C1 segment of cervical spinal cord (tissue), 14 donors: ENCODE measurements at places on chromosomes 12 and 14.

- DNase-seq: no peak
These were observed 788 bp downstream of the ENO2 start for GRCh38 chr12:6914947-6915788.

GRCh38 chr12:104263026-104263425 lies 40.5 kb upstream of the EID3 start:
- DNase-seq: no peak

GRCh38 chr12:41188058-41188840 lies at the start of gene PDZRN4:
PDZRN4 (plus strand) TSS chr12:41188320.
- no peak for DNase-seq

DNA sequence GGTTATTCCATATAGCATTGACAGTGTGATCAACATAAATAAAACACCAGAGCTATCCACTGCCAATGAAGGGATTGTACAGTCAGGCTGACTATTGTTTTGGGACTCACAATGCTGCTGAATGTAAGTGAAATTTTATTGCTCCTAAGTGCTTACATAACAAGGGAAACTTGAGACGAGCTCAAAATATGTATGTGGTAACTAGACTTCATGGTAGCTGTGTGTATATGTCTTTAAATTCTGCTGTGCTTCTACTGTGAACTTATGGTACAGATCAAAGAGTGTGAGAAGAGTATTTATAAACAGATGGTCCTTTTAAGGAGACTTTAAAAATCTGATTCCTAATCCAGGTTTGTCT lies 6.9 kb downstream of the FLRT2 start:
- no peak for DNase-seq

- no peak for DNase-seq
These were observed 6.2 kb upstream of the DIO3 start for GRCh38 chr14:101554991-101555668.

DNA sequence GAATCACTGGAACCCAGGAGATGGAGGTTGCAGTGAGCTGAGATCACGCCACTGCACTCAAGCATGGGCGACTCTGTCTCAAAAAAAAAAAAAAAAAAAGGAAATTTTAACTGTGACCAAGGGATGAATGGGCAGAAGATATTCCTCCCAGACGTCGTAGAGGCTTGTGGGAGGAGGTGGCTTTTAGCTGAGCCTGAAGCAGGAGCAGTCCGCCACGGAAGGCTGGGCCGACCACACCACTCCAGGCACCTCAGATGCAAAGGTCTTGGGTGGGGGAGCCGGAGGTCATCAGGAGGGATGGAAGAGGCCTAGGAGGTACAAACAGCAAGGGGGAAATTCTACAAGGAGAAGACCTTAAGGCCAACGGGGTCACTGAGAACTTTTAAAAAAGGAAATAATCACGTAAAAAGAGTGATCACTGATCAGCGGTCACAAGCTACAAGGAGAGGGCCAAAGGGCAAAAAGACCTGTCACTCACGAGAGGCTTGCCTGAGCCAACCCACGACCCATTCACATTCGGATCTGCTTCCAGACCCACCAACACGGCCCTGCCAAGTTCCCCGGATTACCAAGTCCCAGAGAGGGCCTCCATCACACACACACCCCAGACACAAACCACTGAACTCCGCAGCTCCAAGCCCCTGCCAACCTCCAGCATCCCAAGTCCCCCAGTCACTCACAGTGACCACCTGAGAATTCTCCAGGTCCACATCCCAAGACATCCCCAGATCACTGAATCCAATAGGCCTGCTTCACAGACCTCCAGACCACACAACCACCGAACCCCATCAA lies 3.5 kb downstream of the ZNF605 start:
- no peak for DNase-seq

DNA sequence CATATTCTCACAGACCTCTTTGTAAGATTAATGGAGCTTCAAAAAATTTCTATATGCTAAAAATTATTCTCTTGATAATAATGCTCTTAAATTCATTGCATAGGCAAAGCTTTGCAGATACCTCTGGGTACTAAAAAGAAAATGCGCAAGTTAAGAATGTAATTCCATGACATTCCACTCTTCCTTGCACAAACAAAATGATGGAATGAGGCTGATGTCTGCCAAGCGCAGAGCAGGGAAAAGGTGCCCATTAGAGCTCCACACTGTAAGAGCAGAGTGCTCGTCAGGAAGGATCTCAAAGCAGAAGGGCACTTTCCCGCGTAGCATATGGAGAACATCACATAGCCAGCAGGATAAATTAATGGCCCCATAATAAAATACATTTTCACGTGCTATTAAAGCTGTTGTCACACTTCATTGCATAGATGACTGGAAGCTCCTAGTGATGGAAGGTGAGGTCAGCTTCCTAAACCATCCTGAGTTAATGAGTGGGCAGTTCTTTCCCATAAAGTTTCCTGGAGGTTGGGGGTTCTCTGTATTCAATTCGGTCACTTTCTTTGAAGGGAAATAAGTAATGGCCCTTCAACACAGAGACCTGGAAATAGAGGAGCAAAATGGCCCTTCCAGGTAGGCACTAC lies 1058.9 kb downstream of the GALC start:
- no peak for DNase-seq

DNA sequence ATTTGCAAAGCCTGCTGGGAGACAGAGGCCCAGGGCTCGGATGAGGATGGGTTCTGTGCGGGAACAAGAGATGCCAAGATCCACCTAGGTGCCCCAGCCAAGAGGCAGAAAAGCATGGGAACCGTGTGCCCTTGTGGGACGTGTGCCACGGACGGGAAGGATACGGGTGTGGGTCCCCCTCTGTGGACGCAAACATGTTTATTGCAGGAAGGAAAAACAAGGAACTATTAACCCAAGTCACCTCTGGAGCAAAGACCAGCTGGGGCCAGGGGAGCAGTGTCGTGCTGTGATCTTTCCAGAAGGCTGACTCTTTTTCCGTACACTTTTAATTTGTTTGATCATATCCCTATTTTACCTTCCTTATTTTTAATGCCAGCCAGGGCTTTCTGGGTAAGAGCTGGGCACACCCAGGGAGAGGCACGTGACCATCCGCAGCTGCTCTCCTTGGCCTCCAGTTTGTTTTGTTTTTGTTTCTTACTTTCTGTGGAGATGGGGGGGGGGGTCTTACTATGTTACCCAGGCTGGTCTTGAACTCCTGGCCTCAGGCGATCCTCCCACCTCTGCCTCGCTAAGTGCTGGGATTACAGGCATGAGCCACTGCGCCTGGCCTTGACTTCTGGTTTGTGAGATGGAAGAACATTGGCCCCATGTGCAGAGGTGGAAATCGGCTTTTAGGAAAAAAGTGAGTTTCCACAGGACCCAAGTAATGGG lies 20.7 kb downstream of the SCARB1 start:
- DNase-seq: no peak

GRCh38 chr14:54338696-54339317 lies 58.0 kb upstream of the CDKN3 start:
- DNase-seq: peak; percentile 2

DNA sequence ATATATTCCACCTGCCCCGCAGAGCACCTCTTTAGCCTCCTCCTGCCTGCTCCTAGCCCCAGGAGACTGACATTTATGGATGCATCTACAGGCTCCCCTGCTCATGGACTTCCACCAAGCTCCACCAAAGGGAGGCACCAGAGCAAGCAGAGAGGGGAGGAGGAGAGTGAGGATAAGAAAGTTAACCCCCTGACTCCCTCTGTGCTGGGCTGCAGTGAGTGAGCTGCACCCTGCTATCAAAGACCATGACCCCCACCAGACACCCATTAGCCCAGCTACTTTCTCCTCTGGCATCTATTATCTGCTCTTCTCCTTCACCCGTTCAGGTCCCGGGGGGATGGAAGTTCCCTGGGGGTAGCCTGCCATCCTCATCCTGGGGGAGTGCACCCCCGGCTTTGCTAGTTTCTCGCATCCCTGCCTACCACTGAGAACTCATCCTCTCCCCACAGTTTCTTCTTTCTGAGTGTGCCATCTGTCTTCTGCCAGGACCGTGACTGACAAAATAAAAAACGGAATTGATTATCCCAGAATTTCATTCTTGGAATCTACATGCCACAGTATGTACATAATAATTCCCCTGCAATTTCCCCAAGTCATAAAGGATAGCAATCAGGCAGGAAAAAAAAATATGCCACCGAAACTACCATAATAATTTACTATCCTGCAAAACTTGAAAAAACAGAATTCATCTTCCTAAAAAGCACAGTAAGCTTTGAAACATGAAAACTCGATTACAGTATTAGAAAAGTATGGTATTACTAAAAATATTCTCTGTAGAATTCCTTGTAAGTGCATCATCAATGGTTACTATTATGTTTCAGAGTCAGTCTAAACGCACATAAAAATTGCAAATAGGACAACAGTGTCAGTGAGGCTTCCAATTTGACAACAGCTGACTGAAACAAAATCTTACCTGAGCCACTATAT lies 45.2 kb downstream of the FOXN3 start:
- DNase-seq: no peak

GRCh38 chr12:111557271-111558106 lies 41.6 kb downstream of the ATXN2 start:
- DNase-seq: no peak

DNA sequence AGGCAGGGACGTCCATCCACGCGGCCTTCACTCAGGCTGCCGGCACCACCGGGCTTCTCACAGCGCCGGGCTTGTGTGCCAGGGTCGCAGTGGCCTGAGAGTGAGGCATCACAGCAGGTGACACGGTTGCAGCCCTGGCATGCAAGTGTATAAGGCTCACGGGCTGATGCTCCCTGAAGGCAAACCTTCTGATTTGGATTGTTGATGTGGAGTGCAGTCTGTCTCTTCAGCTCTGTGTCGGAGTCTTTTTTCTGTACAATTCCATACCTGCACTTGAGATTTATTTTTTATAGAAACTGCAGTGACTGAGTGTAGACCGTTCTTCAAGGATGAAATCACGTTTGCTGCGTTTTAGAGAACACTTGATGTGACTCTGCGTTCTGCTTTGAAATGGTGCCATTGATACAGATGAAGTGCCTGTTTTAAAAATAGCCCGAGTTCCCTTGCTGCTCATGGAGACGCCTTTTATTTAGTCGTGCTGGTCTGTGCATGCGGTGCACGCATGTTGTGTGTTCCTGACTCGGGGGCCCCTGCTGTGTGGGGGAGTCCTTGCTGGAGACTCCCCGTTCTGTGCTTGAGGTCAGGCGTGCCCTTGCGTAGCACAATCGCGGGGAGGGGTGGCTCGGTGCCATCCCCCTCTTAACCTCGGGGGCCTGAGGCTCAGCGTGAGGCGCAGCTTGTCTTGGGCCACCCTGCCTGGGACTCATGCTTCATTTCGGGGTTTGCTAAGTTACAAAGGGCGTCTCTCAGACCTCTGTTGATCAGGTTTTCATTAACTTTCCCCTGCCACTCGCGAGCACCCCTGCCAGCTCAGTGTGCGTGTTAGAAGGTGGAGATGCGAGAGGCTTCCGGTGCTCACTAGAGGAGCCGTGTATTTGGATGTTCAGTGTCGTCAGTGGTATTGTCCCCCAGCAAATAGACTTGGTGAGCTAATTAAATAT lies 21.6 kb upstream of the AMN start:
- no peak for DNase-seq

GRCh38 chr14:55221186-55221585 lies 29.8 kb upstream of the DLGAP5 start:
- DNase-seq: no peak

GRCh38 chr14:100419856-100420255 lies 96.7 kb downstream of the SLC25A47 start:
- no peak for DNase-seq

GRCh38 chr12:114439817-114440216 lies 33.9 kb upstream of the TBX5 start:
- DNase-seq: no peak

GRCh38 chr14:64234877-64235651 lies 59.1 kb downstream of the ESR2 start:
- DNase-seq: peak; percentile 35

GRCh38 chr12:66500841-66501240 lies 178.0 kb downstream of the GRIP1 start:
- DNase-seq: no peak

- no peak for DNase-seq
These were observed 17.3 kb downstream of the PPM1A start for GRCh38 chr14:60266021-60266937.

- DNase-seq: no peak
These were observed 40.1 kb upstream of the STRAP start for GRCh38 chr12:15842108-15842507.

GRCh38 chr14:94337274-94337673 lies 14.1 kb upstream of the SERPINA6 start:
- no peak for DNase-seq

DNA sequence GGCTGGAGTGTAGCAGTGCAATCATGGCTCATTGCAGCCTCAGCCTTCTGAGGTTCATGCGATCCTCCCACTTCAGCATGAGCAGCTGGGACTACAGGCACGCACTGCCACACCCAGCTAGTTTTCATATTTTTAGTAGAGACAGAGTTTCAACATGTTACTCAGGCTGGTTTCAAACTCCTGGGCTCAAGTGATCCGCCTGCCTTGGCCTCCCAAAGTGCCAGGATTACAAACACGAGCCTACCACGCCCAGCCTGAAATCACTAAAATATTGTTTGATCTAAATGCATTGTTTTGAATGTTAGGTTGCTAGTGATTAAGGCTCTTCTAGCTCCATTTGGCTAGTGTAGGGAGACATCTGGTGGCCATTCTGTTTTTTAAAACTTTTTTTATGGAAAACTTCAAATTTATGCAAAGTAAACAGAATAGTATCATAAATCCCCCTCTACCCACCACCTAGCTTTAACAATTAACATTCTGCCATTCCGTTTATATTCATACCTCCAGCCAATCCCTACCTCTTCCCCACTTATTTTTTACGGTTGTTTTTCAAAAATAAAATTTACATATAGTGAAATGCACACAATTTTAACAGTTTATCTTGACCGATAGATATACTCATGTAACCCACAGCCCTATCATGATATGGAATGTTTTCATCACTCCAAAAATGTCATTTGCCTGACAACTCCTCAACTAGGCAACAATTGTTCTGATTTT lies 37.8 kb downstream of the MYO1H start:
- DNase-seq: peak; percentile 4

GRCh38 chr14:64760146-64760755 lies 56.0 kb downstream of the PLEKHG3 start:
- no peak for DNase-seq

GRCh38 chr12:93373961-93374656 lies 3.6 kb upstream of the NUDT4 start:
- no peak for DNase-seq

- DNase-seq: no peak
These were observed 59.5 kb downstream of the GALNT8 start for GRCh38 chr12:4779749-4780148.

DNA sequence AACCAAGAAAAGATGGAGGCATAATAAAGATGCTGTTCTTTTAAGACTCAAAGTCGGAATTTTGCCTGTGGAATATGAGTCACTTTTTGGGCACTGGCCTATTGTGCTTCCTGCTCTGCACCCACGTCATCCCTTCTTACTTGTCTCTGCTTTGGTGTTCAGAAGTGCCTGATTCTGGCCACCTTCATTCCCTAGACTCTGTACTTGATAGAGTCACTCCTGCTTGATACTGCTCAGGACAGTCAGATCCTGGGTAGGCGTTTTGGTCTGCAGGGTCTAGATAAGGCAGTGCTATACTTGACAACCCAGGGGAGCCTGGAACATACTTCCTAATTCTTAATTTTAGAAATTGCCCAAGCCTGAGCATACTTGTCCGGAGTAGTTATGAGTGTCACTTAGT lies 1.9 kb downstream of the LRRK2 start:
- DNase-seq: no peak

GRCh38 chr14:61558271-61558670 lies 137.0 kb upstream of the HIF1A start:
- DNase-seq: no peak
